Metanephros (tissue), 2 donors: ENCODE measurements at places on chromosomes 4 and X. TPM values are rescaled to one million over a fixed set of nuclear protein-coding genes. Genes with fewer than 3 reads are reported as not detected.

The NDP gene
- 5.1 TPM for total RNA-seq

The CNGA2 gene
- not detected for total RNA-seq

The CTAG1A gene
- total RNA-seq: not detected

The KDR gene
- 67.2 TPM for total RNA-seq

The PAK3 gene
- total RNA-seq: 4.3 TPM
